ENCODE measurements at places on chromosomes 3 and 15.

- no peak for DNase-seq
These were observed 112.0 kb downstream of the IL12A start for GRCh38 chr3:160100610-160101009.

DNA sequence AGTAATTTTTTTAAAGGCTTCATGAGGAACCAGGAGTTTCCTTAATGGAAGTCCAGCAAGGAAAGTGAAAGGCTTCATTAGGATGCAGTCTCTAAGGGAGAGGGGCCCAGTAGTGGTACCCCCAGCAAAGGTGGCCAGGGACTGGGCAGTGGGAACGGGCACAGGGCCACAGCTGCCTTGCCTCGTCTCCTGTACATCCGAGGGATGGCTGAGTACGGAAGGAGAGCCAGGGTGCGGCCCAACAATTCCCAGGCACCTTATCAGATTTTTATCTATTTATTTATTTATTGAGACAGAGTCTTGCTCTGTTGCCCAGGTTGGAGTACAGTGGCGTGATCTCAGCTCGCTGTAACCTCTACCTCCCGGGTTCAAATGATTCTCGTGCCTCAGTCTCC, 14.5 kb downstream of the SEMA3G start:
- no peak for DNase-seq

DNA sequence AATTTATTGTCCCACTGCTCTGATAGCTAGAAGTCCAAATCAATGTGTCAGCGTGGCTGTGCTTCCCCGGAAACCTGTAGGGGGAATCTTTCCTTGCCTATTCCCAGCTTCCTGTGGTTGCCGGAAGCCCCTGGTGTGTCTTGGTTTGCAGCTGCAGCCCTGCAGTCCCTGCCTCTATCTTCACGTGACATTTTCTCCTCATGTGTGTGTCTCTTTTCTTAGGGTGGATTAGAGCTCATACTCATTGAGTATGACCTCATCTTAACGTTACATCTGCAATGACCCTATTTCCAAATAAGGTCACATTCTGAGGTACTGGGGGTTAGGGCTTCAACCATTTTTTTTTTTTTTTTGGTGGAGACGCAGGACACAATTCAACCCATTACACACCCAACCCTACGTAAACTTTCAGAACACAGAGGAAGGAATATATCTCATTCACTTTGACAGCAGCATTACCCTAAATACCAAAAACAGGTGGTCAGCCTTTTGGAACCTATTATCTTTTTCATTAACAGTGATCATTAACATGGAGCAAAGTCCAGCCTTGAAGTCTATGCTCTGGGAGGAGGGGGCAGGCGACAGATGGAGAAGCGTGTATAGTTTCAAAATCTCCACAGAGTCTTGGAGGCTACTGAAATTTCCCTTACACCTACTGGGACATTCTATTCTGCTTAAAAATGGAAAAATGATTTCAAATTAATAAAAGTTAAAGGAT, 88.6 kb downstream of the RYK start:
- DNase-seq: no peak

DNA sequence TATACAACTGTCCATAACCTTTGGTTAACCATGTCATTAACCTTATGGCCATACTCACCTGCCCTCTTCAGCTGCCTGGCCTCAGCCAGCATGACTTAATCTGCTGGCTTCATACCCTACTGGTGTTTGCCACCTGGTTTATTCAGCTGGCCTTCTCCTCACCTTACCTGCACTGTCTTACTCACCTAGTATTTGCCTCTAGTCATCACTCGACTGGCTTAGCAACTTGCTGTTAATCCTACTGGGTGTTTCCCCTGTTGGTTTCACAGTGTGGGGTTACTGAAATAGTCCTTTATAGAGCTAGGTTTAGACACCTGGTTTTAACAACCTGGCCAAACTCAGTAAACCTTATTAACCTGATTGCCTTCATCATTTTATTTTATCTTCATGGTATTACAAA, 96.4 kb downstream of the IL12A start:
- DNase-seq: no peak

- DNase-seq: peak; percentile 43
These were observed 2.2 kb upstream of the BNIP2 start for GRCh38 chr15:59691194-59691805.

DNA sequence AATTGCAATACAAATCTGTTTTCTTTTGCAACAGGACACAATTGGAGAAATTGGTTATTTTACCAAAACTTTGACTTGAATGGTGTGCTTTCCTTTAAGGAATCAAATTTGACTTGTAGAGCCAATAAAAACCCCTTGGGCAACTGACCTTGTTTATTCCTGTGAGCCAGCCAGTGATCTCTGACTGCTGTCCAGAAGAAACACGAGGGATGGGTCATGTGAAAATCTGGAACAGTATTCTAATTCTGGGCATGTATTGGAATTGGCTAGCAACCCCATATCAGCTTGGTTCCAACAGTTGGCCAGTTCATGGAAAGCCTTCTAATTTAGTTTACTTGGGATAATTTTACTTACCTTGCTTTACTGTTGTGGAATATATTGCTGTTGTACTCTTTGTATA, 19.1 kb upstream of the HHATL start:
- peak; percentile 19 for DNase-seq

GRCh38 chr3:131470377-131470776, 32.4 kb downstream of the MRPL3 start:
- DNase-seq: no peak

DNA sequence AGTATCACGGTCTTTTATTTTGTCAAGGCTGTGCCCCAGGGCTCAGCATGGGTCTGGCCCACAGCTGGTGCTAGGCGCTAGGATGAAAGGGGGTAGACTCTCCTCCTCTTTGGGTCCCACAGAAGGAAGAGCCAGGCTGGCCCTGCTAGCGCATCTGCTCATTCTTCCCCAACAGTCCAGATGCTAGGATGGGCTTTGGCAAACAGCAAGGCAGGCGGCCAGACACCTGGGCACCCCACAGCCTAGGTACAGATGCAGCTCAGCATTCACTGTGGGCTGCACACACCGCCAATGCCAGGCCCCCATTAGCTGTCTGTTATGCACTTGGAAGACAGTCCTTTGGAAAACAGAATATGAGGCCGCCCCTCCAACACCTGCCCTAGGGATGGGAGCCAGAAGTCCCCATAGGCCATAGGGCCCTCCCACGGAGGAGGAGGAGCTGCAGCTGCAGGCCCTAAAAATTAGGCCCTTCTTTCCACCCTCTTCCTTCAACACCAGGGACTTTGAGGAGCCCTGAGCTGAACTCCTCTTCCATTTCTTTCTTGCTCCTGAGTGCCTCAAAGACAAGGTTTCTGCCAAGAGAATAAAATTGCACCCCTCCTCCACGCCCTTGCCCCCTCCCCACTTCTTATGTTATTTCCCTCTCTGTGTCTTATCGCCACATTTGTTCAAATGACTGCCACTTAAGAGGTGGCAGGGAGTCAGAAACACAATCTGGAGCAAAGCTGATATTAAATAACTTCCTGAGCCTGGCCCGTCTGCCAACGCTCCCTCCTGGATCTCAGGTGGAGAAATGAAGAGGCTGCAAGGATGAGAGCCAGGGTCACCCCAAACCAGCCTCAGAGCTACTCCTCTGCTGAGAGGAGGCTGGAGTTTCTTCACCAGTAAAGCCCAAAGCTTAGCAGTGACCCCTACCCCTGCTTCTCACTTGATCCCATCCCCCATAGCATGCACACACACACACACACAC, 13.7 kb downstream of the NTRK3 start:
- peak; percentile 77 for DNase-seq

- no peak for DNase-seq
These were observed 106.5 kb downstream of the ZNF609 start for GRCh38 chr15:64566629-64567427.

- peak; percentile 14 for DNase-seq
These were observed 461 bp downstream of the PCYT1A start for GRCh38 chr3:196287090-196287439.

DNA sequence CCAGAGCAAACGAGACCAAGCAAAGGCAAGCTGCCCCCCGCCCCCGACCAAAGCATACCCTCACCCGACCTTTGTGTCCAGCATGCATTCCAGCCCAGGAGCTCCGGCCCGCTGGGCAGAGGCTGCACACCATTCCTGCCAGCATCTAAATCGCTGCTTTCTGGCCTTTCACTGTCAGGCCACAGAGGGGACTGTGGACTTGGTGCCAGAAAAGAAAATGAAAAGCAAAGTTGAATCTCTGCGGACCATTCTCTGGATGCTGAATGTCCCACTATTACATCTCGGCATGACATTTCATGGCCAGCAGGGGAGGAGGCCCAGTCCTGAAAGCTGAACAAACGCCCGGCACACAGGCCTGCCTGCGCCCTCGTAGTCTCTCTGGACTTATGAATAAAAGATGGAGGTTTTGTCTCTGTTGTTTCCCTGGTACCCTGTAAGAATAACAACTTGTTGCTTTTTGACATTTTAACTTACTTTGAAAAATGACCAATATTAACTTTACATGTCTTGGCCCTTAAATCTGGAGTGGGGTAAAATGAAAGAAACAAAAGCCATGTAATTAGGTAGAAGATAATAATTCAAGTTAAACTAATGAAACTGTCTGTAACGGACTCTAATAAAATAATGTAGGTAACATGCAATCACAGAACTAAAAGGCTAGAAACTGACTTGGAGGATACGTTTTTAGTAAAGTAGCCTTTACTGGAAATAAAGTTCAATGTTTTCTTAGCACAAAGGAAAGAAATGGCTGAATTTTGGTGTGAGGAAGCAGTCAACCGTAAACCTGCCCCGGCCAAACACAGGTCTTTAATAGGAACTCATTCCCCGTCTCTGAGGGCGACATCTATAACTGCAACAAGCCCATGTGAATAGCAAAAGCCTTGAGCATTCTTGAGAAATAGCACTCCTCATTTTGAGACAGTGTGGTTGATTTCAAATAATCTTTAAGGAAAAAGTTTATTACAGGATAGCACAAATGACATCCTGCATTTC, 12.7 kb downstream of the IL17RD start:
- peak; percentile 53 for DNase-seq

DNA sequence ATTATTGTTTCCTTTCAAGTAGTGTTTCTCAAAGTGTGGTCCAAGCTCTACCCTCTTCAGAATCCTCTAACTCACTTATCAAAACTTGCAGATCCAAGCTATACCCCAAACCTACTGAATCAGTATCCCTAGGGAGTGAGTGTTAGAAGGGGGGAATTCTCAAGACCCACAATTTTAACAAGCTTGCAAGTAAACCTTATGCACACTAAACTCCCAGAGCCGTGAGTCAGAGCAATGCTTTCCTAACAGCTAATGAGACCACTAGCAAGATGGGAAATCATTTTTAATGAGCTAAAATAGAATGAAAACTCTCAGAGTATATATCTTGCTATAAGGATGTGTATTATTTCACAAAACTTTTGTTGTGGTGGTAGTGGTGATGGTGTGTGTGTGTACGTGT, 41.1 kb upstream of the SRGAP3 start:
- DNase-seq: no peak

DNA sequence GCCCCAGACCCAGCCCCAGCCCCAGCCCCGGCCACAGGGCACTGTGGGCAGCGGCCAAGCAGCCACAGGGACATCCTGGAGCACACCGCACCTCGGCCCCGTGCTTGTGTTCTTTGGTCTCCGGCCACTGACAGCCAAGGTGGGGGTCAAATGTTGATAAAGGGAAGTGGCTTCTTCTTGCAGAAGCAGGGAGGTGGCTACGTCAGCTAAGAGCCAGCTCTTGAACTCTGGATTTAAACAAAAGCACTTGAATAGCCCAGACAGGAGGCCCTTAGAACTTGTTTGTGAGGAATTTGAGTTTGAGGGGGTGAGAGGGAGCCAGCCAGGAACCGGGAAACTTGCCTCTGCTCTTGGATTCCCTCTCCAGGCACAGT, 135.8 kb upstream of the ABHD17C start:
- DNase-seq: no peak

- DNase-seq: no peak
These were observed 13.6 kb downstream of the TMOD3 start for GRCh38 chr15:51842852-51843737.

- peak; percentile 5 for DNase-seq
These were observed 61.5 kb upstream of the GRM7 start for GRCh38 chr3:6799264-6799915.

DNA sequence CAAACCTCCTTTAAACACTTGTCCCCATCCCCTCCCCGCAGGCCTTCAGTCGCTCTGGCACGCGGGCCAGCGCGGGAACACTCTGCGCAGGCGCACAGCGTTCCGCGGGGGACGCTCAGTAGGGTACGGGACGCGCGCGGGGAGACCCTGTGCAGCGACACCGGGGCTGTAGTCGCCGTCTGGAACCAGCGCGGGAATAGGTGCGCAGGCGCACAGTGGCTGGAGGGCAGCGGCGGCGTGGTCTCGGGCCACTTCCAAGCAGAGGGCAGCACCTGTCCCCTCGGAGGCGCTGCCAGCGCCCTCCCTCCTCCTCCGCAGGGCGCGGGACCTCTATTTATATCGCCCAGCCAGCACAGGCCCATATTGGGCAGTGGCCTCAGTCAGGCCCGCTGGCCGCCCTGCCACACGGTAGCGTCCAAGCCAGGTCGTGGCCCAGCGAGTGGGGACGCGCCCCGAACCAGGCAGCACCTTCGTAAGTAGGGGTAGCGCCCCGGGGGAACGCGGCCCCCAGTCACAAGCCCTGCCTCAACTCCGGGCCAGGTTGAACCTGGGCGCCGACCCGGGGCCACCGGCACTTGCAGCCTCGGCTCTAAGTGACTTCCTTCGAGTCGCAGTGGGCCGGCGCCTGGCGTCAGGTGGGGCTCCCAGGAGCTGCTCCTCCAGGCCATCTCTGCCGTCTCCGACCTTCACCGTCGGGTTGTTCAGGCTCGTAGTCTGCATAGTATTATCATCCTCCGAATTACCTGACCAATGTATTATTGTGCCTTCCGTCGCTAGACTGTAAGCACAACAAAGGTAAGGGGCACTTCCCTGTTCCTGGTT, at the start of gene KBTBD12:
Gene KBTBD12 (plus strand): TSS at position 118 of the 822 bp plus-strand sequence. CDS start 7,830 bp downstream, outside the sequence.
- peak; percentile 69 for DNase-seq

DNA sequence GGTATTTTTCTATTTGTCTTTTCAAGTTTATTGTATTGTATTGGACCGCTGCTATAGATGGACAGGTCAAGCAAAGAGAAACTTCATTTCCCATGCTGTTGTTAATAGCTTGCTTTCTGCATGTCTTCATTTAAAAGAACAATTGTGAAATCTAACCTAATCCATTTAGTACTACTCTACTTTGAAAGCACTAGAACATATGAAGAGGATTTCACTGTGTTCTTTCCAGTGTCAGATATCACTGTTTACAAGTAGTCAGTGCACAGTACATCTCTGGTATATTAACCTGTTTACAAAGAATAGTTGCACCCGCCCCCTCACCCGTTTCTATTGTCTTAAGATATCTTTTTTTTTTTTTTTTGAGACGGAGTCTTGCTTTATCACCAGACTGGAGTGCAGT, 21.8 kb upstream of the EDEM1 start:
- DNase-seq: no peak

- DNase-seq: no peak
These were observed 632 bp upstream of the IDH3A start for GRCh38 chr15:78148392-78149067.

GRCh38 chr15:100383302-100384107, 41.7 kb upstream of the ADAMTS17 start:
- peak; percentile 29 for DNase-seq

DNA sequence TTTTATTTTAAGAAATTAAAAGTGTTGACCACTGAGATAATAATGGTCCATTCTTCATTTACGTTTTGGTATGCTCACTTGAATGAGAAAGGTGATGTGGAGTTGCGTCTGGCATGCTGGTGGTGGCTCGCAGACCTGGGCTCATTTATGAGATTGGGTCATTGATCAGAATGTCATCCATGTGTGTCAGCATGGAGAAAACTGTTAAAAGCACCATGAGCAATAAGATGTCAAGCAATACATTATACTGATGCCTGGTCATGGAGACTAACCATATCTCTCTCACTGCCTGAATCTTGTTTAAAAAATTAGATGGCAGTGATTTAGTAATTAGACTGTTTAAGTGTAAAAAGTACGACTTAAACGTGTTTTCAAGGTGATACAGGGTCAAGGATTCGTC, 503.4 kb upstream of the SEMA6D start:
- DNase-seq: no peak

GRCh38 chr3:50242851-50243542, 7.0 kb downstream of the GNAI2 start:
- DNase-seq: no peak

Data from cerebellar cortex (tissue), 1 donor.